ENCODE measurements at places on chromosomes 1 and 21.

DNA sequence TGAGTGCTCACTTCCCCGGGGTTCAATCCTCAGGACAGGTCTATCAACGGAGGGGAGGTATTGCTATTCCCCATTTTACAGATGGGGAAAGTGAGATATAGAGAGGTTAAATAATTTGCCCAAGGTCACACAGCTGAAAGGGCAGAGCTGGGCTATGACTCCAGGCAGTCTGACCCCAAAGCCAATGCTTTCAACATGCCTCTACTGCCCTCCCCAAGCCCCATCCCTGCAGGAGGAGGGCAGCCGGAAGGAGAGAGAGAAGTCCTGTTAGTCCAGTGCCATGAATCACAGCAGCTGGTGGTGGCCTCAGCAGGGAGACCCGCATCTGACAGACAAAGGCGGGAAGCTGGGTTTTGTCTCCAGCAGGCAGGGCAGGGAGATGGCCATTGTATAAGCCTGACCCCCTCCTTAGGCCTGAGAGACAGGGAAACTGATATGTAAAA, 20.0 kb upstream of the CLIC4 start:
- DNase-seq, result no peak

DNA sequence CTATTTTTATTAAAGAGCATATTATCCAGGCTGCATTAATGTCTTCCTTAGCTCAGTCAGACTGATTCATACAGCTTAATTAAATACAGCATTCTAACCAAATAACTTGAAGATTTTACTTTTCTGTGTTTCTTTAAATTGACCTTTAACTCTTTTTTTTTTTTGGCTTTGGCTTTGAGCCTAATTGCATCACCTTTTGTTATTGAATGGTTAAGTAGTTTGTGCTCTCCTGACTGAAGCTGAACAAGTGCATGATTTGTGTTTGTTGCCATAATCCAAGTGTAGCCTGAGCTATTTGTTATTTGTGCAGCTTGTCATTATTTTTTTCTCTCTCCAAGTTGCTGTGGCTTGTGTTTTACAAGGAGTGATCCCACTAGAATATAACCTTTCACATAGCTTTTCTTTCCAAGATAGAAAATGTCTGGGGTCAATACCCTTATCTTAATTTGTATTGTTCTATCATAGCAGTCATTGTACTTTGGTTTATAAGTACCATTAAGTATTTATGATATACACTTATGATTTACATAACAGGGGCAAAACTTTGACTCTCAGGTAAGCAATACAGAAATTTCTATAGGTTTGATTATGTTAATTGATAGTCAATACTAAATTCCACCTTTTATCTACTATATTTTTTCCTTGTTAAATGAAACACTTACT, 31.6 kb downstream of the CDC14A start:
- peak; percentile 5 for DNase-seq

- no peak for DNase-seq
Measured at GRCh38 chr1:171998711-171999110, 157.4 kb downstream of the DNM3 start.

- no peak for DNase-seq
Measured at GRCh38 chr1:182189535-182190066, 128.1 kb upstream of the ZNF648 start.

- DNase-seq, result peak; percentile 43
Measured at GRCh38 chr1:111486431-111486830, 12.6 kb downstream of the C1orf162 start.

- DNase-seq, result no peak
Measured at GRCh38 chr1:201903135-201903534, 14.4 kb downstream of the SHISA4 start.

DNA sequence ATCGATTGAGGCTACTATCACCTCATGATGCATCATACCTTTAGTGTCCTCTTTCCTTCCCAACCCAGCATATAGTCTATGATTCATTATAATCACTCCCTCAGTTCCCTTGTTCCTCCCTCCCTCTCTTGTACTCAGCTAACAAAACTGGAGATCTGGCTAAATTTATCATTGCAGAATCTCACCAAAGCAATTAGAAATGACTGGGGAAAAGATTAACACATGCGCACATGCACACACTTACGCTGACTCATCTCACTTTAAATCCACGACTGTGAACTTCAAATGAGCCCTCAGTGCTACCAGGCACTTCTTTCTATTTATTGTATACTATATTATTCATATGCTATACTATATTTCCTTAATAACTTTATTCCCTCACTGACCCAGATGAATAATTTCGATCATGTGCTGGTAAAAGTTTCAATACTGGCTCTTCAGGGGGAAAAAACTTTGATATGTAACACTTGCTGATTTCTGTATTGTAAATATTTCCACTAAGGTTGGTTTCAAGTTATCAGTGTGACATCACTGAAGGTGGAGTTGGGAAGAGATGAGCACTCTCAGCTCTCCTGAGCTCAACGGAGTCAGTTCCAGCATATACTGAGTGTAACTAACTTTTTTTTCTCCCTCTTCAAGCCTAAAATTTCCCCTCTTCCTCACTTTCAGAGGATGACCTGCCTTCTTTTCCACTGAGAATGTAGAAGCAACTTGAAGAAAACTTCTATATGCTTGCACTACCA, 613.7 kb upstream of the B3GALT2 start:
- peak; percentile 6 for DNase-seq

DNA sequence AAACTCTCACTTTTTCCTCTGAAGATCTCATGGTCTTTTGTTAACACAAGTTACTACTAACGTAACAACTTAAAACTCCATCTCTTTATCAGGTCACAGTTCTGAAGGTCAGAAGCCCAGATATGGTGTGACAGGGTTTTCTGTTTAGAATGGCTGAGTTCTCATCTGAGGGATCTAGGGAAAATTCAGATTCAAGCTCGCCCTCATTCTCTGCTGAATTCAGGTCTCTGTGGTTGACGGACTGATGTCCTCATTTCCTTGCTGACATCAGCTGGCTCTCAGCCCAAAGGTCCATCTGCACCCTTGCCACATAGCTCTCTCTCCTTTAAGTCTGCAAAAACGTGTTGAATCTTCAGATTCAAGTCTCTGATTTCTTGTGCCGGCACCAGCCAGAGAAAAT, 6.1 kb upstream of the NTPCR start:
- DNase-seq, result no peak

GRCh38 chr1:219965285-219966070, 37.1 kb upstream of the SLC30A10 start:
- DNase-seq, result no peak

GRCh38 chr1:82782599-82782998, 981.9 kb downstream of the ADGRL2 start:
- DNase-seq, result no peak

DNA sequence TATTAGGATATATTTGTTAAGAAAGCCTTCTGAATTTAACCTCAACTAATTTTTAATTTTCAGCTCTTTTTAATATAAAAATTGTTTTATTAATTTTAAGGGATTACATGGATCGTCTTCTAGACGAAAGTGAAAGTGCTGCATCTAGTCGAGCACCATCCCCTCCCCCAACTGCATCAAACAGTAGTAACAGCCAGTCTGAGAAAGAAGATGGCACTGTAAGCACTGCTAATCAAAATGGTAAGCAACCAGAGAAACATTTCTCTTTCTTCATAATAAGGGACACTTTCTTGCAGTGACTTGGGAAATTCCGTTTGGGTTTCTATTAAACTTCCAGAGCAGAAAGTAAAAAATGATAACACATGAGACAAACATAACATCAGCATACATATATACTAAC, 56.9 kb downstream of the MIER1 start:
- DNase-seq, result no peak

DNA sequence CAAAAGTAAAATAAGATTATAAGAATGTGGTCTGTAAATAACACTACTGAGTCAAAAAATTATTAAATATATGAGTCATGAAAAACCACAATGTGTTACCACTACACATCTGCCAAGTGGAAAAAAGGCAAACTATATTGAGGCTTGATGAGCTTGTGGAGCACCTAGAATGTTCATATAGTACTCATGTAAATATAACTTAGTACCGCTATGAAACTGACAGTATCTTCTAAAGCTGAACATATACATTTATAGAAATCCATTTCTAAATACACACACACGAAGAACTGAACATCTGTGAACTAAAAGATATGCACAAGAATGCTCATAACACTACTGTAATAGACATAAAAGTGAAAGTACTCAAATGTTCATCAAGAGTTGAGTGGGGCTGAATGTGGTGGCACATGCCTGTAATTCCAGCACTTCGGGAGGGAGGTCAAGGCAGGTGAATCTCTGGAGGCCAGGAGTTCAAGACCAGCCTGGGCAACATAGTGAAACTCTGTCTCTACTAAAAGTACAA, 18.5 kb upstream of the GBP3 start:
- peak; percentile 60 for DNase-seq

GRCh38 chr1:111565079-111565478, 54.5 kb upstream of the RAP1A start:
- peak; percentile 46 for DNase-seq

DNA sequence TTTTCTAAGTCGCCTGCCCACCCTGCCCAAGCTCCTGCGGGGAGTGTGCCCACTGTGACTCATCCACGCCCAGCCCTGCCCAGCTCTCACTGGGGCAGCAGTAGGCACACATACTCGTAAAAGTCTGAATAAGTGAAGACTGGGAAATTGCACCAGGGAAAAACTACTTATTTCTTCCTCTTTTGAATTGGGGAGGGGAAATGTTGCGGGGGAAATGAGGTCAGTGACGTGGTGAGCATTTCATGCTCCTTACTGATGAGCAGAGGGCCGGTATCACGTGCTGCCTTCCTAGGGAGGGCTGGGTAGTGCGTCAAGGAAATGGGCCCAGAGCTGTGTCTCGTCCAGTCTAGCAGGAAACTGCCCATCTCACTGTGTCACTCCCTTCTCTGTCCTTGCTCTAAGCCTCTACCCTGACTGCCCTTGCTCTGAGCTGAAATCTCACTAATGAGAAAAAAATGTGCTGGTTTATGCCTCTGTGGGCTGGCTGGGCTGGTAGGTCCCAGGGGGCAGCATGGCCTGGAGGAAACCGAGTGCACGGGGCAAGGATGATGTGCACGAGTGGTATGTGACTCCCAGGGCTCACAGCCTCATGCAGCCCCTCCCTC, 13.5 kb upstream of the TNFRSF1B start:
- DNase-seq, result no peak

GRCh38 chr1:8012955-8013354, 13.2 kb downstream of the ERRFI1 start:
- DNase-seq, result no peak

DNA sequence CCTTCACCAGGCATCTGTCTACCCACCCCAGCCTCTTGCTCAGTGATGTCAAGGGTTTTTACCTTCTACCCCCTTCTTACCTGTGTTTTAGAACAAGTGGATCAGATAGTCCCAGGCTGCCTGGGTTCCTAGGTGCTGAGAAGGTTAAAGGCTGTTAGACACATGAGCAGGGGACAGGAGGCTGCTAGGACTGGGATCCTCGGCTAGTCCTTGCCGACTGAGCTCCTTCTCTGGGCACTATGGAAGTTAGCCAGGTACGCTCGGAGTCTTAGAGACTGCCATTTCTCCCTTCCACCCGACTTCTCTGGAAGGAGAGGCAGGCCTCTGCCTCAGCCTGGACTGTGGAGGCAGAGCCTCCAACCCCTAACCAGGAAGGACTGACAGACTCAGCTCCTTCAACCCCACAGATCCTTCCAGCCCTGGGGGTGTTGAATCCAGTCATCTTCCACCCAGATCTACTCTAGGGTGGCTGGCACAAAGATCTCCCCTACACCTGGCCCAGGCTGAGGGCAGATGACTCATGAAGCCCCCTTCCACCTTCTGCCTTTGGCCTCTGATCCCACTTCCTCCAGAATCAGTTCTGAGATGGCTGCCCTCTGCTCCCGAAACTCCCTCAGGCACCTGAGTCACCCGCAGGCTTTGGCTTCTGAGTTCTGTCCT, at the start of gene DYNLT4:
Gene DYNLT4, minus strand, starts transcription at position 648 of the 660 bp plus-strand sequence. CDS start 683 bp downstream, outside the sequence.
- no peak for DNase-seq

DNA sequence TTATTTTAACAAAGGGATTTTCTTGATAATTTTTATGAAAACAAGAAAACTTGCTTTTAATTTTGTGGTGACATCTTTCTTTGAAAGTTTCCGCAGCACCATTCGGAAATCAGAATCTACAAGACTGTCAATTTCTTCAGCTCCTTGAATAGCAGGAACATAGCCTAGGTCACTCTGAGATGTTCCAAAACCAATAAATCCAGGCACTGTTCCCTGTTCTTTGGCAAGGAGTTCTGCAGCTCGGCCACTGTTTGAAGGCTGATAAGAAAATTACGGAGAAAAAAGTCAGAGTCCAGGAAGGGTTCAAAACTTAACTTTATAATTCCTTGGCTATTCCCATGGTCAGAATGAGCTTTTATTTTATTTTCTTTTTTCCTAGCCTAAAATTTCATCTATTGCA, 6.0 kb downstream of the LTN1 start:
- DNase-seq, result no peak

- DNase-seq, result no peak
Measured at GRCh38 chr1:210624722-210625121, 296.0 kb downstream of the HHAT start.

- DNase-seq, result no peak
Measured at GRCh38 chr1:178160736-178161475, 67.0 kb downstream of the RASAL2 start.

DNA sequence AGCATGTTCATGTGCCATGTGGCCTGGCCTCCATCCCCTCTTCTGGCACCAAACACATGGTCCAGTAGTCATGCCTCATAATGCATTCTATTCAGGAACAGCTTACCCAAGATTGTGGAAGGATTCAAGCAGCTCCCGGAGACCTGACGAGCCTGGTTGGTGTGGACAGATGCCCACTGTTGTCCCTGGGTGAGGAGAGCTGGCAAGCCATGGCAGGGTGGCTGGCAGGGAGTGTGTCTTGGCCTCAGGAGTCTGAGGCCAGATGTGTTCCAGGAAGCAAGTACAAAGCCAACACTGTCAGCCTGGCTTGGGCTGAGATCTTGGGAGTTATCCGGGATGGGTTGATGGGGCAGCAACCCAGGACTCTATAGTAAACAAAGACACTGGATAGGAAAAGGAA, 7.3 kb upstream of the FABP3 start:
- no peak for DNase-seq

DNA sequence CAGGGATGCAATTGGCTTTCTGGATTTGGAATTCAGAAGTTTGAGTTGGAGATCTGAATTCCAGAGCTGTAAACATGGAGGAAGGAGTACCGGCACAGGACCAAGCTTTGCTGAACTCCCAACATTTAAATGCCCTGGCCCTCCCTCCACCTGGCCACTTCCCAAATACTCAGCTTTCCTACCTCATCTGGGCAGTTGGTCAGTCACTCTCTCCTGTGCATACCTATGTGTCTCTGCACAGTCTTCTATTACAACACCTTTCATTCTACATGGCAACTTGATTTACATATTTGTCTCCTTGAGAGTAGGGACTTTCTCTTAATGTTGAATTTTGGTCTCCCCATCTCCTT, 6.1 kb upstream of the KHDRBS1 start:
- no peak for DNase-seq

Measured in MCF 10A (cell line).